Glutamatergic neuron (in vitro differentiated cells): ENCODE measurements at places on chromosomes 1 and 21.

GRCh38 chr1:41791667-41792484, 126.8 kb downstream of the HIVEP3 start:
- no peak for DNase-seq

- DNase-seq, result no peak
Measured at GRCh38 chr21:29534448-29534847, 235.7 kb downstream of the BACH1 start.

DNA sequence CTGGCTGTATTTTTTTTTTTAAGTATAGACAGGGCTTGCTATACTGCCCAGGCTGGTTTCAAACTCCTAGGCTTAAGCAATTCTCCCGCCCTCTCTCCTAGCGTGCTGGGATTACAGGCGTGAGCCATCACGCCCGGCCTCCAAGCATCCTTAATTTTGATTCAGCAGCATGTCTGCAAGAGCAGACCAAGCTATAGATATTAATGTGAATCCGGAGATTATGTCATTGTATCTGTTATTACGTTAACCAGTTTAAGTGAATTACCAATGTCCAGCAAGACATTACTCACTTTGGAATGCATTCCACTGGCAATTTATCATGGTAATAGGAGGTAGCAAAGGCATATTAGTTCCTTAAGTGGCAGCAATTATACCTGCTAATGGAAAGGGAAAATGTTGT, 179.7 kb downstream of the CHRM3 start:
- no peak for DNase-seq

DNA sequence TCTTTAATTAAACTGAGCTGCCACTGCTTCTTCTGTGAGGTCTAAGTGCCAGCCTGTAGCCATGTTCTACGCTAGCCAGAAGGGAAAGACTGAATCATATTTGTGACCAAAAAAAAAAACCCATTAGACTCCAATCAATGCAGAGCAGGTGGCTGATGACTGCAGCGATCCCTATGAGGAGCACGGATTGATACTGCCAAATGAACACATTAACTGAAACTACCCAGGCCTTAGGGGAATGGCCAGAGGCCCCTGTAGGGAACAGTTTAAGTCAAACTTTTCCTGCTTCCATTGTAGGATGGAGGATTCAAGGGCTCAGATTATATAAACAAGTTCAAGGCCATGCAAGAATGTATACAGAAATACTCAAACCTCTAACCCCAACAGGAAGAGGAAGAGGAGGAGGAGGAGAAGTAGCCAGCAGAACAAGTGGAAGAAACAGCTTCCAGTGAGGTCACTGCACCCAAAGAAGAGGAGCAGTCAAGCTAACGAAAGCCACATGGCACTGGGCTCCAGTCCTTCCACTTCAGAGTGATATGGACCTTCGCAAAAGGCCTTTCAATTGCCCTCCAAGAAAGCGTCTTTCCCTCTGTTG, 328.3 kb downstream of the SMYD3 start:
- DNase-seq, result peak; percentile 30

GRCh38 chr1:36836196-36836883, 198.0 kb downstream of the GRIK3 start:
- no peak for DNase-seq

- no peak for DNase-seq
Measured at GRCh38 chr1:57282411-57282810, 141.4 kb downstream of the DAB1 start.

GRCh38 chr1:2416403-2416802, 4.0 kb upstream of the PEX10 start:
- no peak for DNase-seq

- DNase-seq, result no peak
Measured at GRCh38 chr1:160148121-160148520, 3.3 kb upstream of the ATP1A4 start.

- DNase-seq, result no peak
Measured at GRCh38 chr1:24071941-24072340, 40.0 kb downstream of the MYOM3 start.

GRCh38 chr1:19750101-19750881, 49.4 kb downstream of the TMCO4 start:
- DNase-seq, result no peak

- DNase-seq, result no peak
Measured at GRCh38 chr1:87203904-87204303, 124.8 kb upstream of the LMO4 start.

DNA sequence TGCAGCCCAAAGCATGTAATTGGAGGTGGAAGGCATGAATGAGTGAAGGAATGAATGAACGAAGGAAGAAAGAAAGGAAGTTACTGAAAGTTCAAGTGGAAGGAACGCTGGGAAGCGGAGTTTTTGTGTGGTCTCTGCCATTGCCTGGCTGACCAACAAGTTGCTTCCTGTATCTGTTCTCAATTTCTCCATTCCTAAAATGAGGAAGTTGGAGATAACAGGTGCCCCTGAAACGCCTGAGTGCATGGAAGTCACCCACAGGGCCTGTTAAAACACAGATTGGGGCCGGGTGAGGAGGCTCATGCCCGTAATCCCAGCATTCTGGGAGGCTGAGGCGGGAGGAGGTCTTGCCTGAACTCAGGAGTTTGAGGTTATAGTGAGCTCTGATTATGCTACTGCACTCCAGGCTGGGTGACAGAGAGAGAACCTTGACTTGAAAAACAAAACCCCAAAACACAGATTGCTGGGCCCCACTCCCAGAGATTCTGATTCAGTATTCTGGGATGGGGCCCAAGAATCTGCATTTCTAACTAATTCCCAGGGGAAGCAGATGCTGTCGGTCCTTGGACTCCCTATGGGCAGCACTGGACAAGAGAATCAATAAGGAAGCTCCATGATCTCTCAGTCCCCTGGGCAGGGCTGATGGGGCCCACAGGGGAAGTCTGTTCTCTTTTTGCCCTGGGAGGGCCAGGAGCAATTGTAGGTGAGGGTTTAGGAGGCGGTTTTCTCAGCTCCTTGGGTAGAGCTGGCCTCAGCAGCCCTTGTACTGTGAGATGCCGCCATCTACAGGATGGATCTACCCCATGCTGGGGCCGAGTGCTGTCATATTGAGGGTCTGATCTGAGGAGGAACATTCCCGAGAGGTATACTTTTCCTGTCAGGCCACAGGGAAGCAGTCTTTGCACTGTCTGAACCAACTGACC, 3.3 kb upstream of the CNR2 start:
- DNase-seq, result peak; percentile 76

DNA sequence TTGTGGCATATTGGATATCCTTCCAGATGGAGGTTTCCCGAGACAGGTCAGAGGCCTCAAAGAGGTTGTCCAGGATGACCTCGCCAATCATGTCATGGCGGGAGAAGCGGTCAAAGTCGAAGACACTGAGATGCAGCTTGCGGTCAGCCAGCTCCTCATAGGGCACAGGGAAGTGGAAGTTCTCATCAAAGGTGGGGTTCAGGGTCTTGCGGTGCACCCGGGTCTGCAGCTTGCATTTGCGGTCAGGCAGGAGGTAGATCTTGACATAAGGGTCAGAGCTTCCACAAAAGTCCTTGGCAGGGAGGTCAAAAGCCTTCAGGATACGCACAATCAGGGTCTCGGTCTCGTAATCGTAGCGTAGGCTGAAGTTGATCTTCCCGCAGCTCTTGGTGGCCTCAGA, 16.2 kb downstream of the SYT6 start:
- DNase-seq, result no peak

- no peak for DNase-seq
Measured at GRCh38 chr1:244964112-244964971, 100.0 kb upstream of the HNRNPU start.

DNA sequence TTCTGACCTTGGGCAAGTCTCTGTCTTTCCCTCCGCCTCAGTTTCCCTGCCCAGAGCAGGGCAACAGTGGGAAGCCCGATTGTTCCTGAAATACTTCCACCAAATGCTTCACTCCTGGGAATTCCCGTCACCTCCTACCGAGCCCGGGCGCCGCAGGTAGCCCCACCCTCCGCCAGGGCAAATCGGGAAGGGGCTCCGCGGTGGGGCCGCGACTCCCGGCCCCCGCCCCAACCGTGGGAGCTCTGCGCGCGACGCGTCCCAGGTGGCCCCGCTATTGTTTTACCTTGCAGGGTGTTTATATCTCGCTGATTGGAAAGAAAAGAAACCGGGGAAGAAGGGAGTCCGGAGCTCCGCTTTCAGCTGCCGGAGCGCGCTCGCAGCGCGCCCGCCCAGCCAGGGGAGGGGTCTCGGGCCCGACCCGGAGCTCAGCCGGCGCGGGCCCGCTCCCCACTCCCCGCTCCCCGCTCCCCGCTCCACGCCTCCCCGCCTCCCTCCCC, 407 bp downstream of the IGSF3 start:
- no peak for DNase-seq

DNA sequence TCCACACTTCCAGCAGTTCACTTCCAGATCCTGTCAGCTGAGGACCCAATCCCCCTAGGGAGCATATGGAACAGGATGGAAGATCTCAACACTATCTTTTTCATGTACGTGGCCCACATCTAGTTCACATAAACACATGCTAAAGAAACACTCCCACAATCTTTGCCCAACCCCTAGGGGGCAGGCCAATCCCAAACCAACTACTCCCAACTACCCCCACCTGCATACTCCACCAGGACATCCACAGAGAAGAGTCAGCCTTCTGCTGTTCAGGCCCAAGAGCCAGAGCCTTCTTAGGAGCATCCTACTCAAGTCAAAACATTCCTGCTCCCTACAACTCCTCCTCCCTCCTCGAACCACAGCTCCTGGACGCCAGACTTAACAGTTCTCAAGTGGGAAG, 5.6 kb upstream of the SLC5A9 start:
- no peak for DNase-seq

DNA sequence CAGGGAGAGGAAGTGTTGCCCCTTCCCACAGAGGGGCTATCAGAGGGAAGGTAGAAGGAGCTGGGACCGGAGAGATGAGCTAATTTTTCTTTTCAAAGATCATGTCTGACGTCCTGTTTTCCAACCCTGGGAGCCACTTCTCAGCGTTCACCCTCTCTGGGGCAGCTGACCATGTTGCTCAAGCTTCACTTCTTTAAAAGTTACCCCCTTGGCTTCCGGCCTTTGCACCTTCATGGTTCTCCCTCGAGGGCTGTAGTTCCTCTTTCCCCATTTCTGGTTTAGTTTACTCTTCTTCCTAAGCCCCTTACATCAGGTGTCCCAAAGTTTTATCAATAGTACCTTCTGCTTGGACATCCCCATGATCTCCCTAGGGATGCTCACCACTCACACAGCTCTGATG, 23.8 kb upstream of the CSF1 start:
- DNase-seq, result no peak

GRCh38 chr1:56061824-56062223, 517.5 kb downstream of the PLPP3 start:
- DNase-seq, result no peak

DNA sequence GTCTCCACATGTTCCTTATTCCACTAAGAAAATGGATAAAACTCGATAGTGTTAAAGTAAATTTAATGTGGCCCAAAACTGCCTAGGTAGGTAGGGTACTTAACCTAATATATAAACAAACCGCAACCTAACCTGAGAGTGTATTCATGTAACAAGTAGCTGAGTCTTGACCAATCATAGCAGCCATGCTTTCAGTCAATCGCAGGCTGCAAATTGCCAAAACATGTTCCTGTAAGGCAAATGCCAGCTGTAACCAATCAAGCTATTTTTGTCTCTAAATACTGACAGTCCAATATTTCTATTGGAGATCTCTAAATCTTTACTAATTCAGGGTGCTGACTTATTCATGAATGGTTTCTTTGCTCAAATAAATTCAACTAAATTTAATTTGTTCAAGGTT, 3.1 kb upstream of the HMGCS2 start:
- no peak for DNase-seq

GRCh38 chr1:181134543-181135436, 46.3 kb downstream of the IER5 start:
- no peak for DNase-seq
